Occipital lobe (tissue), 3 donors: ENCODE measurements at places on chromosomes 12 and 14. TPM values are rescaled to one million over a fixed set of nuclear protein-coding genes. Genes with fewer than 3 reads are reported as not detected.

DNA sequence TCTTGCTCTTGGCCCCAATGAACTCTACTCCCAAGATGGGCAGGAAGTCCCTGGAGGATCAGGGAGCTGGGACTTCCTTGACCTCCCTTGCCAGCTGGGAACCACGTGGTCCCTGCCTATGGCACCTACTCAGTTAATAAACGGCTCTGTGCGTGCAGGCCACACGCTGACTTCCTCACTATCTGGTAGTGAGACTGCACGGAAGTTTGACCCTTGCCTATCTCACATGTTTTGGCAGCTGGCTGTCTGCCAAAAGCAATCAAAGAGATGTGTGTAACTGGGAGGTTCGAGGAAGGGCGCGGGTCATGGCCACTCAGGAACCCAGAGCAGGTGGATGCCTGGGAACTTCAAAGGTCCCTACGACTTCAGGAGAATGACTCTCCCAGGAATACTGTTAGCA is 57.9 kb downstream of the RFLNA start:
- DNase-seq, result no peak

- no peak for DNase-seq
Measured at GRCh38 chr14:64826333-64826732, 53.4 kb downstream of the SPTB start.

DNA sequence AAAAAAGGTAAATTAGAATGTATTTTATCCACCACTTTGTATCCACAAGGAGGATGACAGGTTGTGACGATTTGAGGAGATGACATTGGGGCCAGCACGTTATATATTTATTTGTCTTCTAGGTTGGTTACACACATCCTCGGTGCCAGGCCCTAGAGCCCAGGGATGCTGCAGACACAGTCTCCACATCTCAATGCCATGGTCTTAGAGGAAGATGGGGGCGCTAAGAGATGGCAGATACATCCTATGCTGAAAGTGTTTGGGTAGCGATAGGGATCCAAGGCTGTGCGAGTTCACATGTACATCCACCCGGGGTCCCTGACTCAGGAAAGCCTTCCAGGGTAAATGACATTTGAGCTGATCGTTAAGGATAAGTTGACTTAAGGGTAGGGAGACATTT is 193.1 kb upstream of the GSC start:
- DNase-seq, result no peak

Gene RPGRIP1
- total RNA-seq, result 0.16 TPM

DNA sequence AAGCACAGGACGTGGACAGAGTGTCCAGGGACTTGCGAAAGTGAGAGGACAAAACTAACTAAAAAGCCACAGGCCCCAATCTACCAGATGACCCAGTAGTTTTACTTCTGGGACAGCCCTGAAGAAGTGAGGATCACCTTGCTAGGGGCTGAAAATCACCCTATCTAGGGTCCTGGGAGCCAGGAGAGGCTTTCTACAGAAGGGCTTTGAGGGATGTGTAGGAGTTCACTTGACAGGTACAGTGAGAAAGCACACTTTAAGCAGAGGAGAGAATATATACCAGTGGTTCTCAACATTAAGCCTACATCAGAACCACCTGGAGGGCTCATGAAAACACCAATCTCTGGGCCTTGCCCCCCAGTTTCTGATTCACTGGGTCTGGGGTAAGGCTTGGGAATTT is 60.8 kb downstream of the ZNF664 start:
- no peak for DNase-seq

DNA sequence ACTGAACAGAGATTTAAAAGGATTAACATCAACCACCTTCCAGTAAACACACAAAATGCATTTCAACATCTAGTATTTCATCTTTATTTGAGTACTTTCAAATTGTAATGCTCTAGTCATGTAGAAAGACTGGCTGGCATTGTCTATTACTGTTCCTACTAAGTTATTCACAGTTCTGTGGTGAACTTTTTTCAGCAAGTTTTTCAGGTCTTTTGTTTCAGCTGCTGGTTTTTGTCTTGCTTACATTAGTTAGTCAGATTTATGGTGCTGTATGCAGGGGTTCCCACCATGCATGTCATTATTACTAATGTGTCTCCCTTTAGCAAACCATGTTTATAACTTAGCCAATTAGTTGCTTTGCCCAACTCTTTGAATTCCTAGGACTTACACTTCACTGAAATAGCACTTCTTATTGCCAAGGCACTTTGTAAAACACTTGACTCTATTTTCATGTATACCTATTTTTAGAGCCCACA is 253.4 kb upstream of the KITLG start:
- DNase-seq, result no peak

DNA sequence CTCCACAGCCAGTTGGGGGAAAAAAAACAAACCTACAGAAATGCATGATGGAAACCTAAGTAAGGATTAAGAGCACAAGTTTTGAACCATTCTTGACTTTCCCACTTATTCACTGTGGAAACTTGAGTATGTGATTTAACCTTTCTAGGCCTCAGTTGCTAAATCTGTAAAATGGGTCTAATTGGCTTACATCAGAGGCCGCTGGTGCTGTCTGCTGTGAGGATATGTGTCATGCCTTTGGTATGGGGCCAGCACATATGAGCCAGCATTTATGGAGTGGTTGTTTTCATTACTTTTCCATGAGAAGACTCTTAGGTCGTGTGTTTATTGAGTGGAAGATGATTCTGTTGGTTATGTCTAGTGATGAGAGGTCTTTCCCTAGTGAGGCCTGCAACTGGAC is 102.4 kb downstream of the ESR2 start:
- DNase-seq, result no peak

Gene OTX2
- not detected for total RNA-seq

Gene AGAP2
- total RNA-seq, result 25.6 TPM

DNA sequence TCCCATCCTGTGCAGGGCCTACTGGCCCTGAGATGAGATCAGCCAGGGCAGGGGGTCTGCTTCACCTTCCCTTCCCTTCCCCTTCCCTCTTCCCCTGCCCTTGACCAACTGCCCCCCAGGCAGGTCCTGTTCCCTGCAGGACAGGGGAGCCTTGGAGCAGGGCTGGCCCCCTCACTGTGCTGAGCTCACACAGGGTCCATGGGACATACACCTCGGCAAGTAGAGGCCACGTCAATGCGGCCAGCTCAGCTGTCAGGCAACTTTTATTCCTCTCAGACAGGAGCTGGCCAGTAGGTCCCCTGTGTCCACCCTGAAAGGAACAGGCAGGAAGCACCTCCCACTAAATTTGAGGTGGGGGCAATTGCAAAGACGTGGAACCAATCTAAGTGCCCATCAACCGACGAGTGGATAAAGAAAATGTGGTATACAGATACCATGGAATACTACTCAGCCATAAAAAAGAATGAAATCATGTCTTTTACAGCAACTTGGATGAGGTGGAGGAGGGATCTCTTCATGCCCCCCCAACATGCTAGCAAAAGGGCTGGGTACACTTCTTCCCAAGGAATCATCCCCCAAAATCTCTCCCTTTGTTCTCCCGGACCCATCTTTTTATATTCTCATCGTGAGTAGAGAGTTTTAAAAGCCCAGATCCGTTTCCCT is 148.7 kb downstream of the BCL11B start:
- no peak for DNase-seq

DNA sequence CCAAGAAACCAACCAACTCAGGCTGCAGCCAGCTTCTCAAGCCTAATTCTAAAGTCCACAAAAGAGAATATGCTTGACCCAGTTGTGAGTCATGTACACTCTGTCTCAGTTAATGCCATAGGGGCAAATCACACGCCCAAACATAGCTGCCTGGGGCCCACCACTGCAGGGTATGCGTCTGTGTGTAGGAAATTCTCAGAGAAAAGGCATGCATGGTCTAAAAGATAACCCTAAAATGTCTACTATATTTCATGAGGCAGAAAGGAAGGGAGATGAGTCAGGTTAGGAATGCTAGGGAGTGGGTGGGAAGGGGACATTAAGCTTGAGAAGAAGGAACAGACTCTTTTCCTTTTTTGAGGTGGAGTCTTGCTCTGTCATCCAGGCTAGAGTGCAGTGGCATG is 22.3 kb upstream of the SPTLC2 start:
- no peak for DNase-seq

GRCh38 chr12:108621161-108621560 is 12.5 kb downstream of the SELPLG start:
- DNase-seq, result no peak

- DNase-seq, result no peak
Measured at GRCh38 chr12:119990382-119990874, 1.4 kb downstream of the BICDL1 start.

Gene EML5
- total RNA-seq, result 30.3 TPM

- no peak for DNase-seq
Measured at GRCh38 chr14:106681161-106681560, 1154.8 kb downstream of the TMEM121 start.

DNA sequence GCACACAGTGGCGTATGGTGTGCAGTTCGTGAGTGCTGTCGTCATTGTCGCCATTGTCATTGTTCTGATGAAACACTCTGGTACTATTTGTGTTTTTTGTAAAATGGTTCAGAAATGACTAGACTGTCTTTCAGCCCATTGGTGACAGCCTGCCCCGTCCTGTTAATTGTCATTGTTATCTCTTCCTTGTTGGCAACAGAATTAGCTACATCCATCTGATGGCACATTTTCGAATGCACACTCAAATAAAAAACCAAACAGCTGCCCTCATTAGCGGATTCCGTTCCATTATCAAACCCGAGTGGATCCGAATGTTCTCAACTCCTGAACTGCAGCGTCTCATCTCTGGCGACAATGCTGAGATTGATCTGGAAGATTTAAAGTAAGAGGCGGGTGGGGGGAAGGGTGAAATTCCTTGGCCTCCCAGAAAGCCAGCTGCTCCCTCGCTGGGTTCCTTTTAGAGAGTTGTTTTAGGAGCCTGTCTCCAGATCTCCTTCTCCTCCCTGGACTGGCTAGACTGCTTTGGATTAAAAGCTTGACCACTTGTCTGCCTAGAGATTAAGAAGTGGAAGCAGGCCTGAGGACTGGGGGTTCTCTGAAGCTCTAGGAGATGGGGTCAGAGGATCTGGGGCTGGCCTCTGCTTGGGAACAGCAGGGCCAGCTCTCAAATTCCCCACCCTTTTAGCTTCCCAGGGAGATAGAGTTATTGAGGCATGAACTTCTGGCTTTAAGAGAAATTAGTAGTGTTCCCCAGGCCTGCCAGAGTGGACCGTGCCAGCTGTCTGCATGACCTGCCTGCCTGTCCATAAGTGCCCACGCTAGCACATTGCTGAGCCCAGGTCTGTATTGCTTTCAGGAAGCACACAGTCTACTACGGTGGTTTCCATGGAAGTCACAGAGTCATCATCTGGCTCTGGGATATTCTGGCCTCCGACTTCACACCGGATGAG is 43.3 kb downstream of the MMAB start:
- DNase-seq, result no peak

DNA sequence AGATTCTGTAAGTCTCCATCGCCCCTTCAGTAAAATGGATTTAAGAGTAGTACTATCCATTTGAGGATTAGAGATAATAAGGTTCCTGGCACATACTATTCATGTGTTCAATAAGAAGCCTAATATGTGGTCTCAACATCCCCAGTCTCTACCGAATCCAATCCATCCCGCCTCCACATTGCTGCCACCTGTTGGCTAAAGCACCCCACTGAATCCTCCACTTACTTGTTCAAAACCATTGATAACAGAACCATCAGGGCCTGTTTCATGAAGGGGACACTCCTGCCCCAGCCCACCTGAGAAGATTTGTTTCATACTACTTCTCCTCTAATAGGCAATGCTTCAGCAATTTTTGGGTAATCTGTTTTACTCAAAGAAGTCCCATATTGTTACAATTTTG is 147.5 kb downstream of the SLC2A13 start:
- DNase-seq, result no peak

DNA sequence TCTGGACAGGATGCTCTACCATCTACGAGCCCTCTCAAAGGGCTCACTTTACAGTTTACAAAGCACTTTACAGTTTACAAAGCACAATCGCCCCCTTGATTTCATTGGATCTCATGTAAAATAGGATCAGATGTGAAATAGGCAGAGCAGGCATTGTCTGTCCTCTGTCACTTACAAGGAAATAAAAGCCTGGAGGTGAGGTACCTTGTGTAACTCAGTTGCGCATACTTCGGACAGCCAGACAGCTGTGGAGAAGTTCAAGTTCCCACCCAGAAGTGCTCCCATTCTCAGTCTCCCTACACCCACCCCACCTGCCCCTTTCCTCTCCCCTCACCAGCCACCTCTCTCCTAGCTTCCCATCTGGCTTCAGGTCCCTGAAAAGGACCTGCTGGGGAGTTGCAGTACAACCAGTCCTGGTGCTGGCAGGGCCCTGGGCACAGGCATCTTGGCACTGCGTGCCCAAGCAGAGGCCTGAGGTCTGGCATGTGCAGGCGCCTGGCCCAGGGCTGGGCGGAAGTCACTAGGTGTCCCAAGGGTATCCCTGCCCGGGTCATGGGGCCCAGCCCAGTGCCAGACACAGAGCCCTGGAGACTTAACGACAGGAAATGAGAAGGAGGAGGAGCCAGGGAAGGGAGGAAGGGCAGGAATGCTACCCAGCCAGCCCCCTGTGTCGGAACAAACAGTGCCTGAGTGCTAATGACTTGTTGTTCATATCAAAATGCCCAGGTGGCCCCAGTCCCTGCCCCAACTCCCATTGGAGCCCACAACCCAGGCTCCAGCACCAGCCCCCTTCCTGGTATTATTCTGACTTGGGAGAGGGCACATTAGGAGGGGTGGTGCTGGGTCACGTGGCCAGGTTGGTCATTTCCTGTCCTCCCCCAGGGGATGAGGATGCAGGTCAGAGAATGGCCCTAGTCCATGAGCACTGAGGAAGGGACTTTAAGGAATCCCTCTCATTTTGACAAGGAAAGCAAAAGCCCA is 5.4 kb downstream of the RAPGEF3 start:
- DNase-seq, result no peak

- no peak for DNase-seq
Measured at GRCh38 chr12:2622460-2622859, 172.3 kb upstream of the FKBP4 start.

DNA sequence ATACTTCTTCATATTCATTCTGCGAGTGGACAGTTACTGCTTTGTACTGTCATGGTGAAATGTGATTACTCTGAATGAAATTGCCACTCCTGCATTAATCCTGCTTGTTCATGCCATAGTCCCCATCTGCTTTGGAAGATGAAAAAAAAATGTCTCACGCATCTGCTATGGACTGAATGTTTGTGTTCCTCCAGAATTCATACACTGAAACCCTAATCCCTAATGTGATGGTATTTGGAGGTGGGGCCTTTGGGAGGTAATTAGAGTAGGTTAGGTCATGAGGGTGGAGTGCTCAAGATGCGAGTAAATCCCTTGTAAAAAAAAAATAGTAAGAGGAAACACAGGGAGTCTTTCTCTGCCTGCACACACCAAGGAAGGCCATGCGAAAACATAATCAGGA is 427.2 kb downstream of the TMTC2 start:
- no peak for DNase-seq
